ENCODE measurements at places on chromosomes 7 and 10.
A peak's percentile ranks its signal among the peaks of the same experiment; 100 is the strongest.

DNA sequence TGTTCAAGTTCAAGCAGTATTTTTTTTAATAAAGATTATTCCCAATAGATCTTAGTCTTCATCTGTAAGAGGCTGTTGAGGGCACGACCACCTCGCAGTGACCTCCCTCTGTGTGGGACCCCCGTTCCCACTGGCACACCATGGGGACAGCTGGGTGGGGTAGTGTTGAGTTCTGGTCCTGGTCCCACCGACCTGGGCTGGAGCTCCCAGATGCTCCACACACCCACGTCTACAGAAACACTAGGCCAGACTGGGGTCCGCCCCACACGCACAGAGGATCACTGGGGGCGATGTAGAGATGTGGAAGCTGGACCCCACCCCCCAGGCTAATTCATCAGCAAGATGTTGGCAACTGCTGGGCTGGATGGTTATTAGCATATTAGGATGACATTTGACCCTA, 623.6 kb downstream of the PTPRN2 start:
- no peak for DNase-seq

- no peak for DNase-seq
Measured at GRCh38 chr7:147759327-147759943, 831.1 kb upstream of the C7orf33 start.

DNA sequence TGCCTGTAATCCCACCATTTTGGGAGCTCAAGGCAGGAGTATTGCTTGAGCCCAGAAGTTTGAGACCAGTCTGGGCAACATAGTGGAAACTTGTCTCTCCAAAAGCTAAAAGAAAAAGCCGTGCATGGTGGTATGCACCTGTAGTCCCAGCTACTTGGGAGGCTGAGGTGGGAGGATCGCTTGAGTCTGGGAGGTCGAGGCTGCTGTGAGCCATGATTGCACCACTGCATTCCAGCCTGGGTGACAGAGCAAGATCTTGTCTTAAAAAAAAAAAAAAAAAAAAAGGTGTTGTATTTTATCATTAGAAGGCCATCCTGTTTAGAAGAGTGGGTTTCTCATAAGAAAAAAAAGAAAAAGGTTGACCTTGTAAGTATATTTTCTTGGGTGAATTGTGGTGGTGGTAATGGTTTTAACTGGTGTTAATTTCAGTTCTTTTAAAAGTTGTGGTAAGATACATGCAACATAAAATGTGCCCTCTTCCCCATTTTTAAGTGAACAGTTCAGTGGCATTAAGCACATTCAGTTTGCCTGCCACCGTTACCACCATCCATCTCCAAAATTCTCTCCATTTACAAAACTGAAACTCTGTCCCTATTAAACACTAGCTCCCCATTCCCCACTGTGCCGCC, 34.7 kb downstream of the GRIFIN start:
- DNase-seq, result no peak

DNA sequence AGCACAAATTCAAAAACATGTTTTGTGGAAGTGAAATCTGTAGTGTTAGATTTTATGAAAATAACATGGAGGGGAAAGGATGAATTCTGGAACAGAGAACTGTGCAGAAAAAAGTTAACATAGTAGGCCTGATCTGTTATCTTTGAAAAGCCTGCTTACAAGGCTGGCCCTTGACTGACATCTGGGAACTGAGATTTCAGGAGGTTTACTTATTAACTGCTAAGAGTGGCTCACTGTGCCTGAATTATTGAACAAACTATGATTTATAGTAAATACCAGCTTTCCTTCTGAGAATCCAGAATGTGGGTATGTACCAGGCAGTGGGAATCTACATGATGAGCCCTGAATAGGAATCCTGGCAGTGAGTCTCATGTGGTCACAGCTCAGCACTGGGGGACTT, 30.5 kb downstream of the NSUN6 start:
- no peak for DNase-seq

DNA sequence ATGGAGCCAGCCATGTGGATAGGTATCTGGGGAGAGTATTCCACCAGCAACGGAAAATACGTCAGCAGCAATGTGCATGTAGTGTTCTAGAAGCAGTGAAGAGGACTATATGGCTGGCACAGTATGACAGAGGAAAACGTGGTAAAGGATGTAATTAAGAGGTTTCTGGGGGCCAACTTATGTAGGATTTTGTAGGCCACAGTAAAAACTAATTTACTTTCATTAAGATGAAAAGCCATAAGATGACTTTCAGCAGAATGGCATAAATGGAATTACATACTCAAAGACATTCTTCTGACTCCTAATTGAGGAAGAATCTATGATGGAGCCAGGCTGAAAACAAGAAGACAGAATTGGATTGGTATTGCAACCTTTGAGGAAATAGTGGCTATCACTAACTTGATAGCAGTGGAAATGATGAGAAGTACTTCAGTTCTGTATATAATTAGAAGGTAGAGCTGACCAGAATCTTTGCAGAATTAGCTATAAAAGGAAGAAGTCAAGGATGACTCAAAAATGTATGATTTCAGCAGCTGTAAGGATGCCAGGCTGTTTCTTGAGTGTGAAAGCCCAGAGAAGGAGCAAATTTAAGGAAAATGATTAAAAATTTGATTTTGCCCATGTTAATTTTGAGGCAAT, 156.7 kb downstream of the MBL2 start:
- no peak for DNase-seq

DNA sequence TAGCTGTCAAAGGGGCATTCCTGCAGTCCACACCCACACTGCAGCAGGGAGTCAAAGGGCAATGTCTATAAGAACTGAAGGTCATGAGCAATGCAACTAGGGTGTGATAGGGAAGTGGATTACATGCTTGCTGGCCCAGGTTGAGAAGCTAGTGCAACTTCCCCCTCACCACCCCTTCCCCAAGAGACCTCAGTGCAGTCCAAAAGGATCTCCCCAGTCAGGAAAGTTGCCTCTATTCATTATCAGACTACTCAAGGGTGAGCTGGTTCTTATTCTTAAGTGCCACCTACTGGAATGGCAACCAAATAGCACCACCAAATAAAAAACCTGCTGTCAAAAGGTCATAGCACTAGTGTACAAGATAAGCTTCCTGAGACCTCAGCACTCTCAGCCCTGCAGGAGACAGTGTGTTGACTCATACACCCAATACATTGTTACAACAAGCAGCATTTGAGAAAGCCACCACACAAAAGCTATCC, 28.2 kb downstream of the MTERF1 start:
- DNase-seq, result no peak

DNA sequence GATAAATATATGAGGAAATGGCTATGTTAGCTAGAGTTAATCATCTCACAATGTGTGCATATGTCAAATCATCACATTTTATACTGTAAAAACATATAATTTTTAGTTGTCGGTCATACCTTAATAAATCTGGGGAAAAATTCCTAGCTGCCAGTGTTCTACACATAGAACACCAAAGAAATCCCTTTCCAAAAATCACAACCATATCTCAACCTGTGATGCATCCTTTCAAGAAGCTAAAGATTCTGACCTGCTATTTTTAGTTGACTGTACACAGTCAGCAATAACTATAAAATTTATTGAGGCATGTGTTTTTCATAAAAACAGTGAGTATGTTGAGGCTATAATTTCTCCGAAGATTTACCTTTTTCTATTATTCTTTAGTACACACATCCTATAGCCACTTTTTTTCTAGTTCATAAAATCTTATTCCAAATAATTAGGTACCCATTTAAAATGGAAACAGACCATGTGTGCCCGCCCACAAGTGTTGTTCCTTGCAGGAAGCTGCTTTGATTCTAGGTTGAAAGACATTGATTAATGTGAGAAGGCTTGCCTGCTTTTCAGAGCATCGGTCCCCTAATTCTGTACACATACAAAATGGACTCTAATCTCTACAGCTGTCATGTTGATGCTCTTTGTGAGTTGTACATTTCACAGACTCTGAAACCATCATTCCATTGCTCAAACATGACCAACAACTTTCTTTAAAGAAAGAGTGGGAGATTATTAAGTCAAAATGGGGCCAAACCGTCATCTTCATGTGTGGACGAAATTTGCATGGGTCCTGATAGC, 117.5 kb upstream of the LRRN3 start:
- no peak for DNase-seq

DNA sequence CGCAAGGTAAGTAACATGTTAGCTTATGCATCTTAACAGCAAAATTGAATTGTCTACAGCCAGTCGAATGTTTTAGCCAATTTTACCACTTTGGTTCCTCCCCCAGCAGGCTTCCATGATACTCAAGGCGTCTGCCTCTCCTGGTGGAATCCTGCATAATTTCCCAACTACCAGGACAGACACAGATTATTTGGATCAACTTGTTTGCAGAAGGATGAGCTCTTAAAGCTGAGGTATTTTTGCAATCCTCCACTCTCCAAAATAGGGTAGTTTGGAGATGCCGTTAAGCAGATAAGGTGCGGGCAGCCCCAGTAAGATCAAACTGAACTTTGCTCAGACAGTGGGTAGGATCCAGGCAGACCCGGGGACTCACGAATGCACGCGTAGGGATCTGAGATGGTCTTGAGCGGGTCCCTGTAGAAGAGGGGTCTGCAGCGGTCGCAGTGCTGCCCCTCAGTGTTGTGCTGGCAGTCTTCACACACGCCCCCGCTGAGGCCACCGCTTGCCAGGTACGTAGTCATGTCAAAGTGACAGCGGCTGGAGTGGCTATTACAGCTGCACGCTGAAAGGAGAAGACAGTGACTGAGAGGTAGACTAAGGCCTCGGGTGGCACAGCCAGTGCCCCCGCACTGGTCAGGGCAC, 27.4 kb downstream of the LAMB4 start:
- DNase-seq, result no peak

- DNase-seq, result no peak
Measured at GRCh38 chr10:11882646-11883375, 59.7 kb downstream of the PROSER2 start.

DNA sequence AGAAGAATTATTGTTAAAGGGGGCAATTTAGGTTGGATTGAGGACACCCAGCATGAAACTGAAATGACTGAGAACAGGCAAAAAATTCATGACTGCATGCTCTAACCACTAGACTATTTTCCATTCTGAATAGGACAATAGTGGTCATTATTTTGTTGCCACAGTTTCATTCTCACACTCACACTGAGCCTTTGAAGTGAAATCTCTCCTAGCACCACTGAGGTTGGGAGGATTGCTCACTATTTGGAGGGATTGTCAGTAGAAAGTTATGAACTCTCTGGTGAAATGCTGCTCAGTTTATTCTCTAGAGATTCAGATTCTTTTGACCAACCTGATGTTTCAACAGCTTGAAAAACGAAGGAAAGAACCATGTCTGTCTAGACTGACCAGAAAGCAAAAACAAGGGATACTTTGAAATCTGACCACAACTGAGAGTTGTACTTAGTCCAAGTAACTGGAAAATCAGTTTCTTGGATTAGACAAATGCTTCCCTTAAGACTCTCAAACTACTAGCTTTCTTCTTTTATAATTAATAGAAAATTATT, 191.2 kb downstream of the DYNC1I1 start:
- no peak for DNase-seq

DNA sequence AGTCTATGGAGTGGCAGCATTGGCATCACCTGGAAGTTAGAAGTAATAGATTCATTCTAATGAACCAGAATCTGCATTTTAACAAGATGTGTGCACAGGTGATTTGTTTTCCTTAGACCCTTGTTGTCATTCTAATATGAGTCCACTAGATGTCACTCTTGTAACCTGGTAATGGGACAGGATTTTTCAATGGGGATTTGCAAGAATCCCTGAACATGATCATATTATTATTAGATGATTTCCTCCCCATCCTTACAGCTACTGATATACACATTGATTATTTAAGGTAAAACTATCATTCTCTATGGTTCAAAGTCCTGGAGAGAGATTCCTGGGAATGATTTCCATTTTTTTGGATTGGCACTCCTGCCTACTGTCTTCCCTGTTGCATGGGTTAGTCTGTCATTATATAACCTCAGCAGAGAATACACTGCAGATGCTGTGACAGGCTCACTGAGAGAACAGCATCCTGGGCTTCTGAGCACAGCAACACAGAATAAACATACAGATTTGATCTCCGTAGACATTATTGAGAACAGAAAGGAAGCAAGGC, 194.9 kb downstream of the SUGCT start:
- DNase-seq, result no peak

DNA sequence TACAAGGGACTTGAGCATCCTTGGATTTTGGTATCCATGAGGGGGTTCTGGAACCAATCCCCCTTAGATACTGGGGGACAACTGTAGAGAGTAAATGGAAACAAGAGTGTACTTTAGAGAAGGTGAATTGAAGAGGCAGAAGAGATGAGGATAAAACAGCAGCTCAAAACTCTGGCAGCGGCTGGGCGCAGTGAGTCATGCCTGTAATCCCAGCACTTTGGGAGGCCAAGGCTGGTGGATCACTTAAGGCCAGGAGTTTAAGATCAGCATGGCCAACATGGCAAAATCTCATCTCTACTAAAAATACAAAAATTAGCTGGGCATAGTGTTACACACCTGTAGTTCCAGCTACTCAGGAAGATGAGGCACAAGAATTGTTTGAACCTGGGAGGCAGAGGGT, 218.7 kb downstream of the GALNT17 start:
- DNase-seq, result no peak

DNA sequence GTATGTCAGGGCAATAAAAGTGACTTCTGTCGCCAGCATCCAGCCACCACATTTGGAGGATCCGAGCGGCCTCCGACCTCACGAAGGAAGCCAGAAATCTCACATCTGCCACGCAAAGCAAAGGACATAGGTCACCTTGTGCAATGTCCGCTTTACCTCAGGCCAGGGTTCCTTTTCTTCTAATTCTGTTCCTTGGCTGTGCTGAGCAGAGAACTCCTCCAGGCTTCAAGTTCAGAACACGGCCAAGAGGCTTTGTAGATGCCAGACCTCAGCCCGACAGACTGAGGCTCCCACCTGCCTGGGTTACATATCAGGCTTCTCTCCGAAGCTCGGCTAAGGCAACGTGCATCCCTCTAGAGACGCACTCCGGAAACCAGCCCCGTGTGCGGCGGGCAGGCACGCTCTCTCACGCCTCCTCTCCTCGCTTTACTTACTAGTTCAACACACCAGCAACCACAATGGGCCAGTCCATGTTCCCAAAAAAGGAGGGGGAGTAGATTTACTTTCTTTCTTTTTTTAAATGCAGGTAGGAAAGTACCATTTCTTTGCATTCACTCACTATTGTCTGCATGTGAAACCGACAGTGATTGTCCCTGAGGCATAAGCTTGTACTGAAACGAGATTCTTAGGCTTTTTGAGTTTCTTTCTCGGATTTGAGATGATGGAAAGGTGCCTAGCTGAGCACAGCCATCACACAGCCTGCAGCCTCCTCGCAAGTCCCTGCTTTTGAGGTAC, 122.4 kb upstream of the AFAP1L2 start:
- DNase-seq, result peak; percentile 82

- no peak for DNase-seq
Measured at GRCh38 chr7:22154143-22154529, 202.8 kb downstream of the RAPGEF5 start.

GRCh38 chr10:84538036-84538435, 209.6 kb downstream of the CCSER2 start:
- no peak for DNase-seq
